ENCODE measurements at places on chromosomes 3 and 15.
A peak's percentile ranks its signal among the peaks of the same experiment; 100 is the strongest.

GRCh38 chr3:16200411-16200810, 25.9 kb downstream of the GALNT15 start:
- peak; percentile 92 for DNase-seq

DNA sequence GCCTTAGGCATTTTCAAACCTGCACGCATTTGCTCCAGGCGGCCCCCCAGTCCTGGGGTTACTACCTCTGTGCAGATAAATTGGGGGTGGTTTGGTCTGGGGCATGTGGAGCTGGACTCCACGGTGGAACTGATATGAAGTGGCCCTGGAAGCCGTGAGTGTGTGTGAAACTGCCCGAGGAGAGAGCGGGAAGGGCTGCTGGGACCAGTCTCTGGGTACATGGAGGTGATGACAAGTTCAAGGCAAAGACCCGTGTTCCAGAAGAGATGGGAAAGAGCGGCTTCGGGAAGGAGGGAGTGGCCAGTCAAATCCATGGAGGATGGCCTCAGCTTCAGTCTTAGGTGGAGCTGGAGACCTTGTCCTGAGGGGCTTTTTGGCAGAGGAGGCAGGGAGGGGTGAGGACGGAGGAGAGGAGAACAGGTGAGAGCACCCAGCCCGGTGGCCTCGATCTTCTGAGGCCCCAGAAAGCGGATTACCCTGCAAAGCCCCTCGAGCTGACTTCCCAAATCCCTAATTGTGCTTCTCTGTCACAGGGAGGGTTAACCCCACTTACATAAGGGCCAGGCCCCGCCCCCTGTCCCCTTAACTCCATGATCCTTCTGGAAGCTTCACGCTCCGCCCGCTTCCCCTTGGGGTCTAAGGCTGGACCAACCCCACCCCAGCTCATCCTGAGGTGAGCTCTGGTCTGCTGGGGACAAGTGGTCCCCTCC, 1.9 kb upstream of the NR2E3 start:
- DNase-seq, result no peak

DNA sequence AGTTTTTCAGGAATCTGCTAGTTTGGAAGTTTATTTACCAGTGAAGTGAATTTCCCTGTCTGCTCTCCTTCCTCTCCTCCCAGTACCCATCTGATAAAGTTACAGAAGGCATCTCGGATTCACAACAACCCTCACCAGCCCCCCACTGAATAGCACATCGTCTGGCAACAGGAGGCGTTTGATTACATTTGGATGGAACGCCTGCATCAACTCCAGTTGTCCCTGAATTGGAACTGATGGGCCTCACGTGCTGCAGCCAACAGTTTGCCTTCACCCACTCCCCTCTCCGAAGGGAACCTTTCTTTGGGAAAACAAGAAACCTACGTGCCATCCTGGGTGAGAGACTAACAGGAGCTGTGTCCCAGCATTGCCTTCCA, 59.5 kb upstream of the BCL6 start:
- no peak for DNase-seq

GRCh38 chr15:78243491-78243941, 9.2 kb upstream of the ACSBG1 start:
- DNase-seq, result peak; percentile 51

- DNase-seq, result peak; percentile 22
These were observed 318.8 kb upstream of the GBE1 start for GRCh38 chr3:82080261-82080660.

DNA sequence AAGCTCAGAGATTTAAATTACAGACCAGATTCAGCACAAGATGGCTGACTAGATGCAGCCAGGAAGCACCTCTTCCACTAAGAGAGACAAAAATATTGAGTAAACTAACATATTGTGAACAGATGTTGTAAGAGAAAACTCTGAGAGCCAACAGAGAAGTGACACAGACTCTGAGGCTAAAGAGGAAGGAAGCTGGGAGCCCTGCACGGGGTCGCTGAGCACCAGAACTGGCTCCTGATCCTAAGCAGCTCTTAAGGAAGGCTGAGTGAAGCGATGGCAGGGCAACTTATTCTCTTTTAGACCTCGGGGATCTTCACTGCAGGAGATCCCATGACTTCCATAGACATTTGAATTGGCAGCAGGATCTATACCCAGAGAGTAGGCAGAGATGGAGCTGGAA, 578.0 kb upstream of the GRM7 start:
- DNase-seq, result no peak

DNA sequence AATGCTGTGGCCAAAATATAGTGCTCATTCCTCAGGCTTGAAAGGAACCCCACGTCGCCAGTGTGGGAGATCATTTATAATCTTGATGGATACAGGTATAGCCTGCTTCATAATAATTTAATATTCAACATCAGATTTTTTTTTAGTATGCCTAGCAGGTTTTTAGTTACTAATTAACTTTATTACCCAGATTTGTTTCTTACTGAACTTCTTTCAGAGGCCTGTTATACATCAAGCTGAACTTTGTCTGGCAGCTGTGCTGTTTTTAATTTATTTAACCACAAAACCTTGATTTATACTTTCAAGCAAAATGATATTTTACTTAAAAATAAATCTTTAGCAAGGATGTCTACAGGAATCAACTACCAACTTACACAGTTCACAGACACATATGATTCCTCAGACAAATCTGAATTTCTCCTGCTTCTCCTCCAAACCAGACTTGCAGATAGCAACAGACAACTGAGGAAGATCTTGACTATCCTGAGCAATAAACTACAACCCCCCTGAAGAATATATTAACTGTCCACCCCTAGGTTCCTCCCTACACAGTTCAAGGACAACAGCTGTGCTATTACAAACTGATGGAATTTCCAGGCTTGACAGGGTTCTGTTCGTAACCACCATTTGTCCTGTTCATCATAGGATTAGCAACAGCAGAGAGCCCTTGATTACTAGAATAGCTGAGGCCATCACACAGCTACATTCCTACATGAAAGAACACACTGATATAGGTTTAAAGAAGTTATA, 610 bp downstream of the MAP4 start:
- DNase-seq, result no peak

DNA sequence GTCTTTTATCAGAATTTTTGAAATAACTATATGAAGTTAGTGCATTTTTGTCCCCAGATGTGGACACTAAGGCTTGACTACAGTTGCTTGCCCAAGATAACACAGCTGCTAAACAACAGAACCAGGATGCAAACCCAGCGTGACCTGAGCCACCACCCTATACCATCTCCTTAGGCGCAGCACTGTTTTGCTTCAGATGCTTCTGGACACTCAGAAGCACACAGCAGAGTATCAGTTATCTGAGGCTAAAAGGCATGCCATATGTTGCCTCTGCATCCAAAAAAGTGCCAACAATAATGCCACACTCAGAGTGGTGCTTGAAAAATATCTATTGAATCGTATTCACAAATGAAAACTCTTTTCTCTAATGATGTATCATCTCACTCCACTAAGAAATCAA, 24.5 kb downstream of the KCNMB2 start:
- DNase-seq, result no peak

DNA sequence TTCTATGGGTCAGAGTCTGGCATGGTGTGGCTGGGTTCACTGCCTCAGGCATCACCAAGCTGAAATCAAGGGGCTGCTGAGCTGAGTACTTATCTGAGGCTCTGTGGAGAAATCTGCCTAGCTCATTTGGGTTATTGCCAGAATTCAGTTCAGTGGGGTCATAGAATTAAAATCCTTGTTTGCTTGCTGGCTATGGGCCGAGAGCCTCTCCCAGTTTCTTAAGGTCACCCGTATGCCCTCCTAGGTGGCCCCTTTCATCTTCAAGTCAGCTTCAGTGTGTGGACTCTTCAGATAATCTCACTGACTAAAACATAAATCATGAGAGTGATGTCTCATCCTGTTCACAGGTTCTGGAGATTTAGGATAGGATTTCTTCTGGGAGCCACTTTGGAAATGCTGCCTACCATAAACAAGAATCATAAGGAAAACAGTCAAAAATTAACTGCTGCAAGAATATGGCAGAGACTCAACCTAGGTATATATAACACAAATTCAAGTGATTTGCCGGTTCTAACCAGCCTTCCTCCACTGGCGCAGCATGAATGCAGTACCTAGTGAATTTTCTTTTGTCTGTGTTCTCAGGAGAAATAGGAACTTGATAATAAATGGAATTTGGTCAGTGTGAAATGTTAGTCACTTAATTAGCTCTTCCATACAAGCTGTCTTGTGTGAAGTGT, 5.3 kb downstream of the CP start:
- peak; percentile 71 for DNase-seq

- DNase-seq, result no peak
These were observed 1074.1 kb downstream of the SI start for GRCh38 chr3:164004205-164004604.

- no peak for DNase-seq
These were observed 17.9 kb upstream of the UACA start for GRCh38 chr15:70781236-70781635.

DNA sequence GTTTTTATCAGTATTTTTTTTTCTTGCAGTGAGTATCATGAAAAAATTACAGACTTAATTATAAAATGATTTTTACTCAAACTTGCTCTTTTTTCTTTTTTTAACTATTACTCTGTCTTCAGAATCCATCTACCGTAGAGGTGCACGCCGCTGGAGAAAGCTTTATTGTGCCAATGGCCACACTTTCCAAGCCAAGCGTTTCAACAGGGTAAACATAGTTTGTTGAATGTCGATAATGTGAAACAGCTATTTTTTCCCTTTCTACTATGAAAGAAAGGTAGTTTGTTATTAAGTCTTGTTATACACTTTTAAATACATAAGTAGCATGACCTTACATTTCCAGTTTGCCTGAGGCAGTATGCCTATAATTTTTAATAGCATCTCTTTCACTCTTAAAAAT, 45.6 kb downstream of the PRKCI start:
- no peak for DNase-seq

DNA sequence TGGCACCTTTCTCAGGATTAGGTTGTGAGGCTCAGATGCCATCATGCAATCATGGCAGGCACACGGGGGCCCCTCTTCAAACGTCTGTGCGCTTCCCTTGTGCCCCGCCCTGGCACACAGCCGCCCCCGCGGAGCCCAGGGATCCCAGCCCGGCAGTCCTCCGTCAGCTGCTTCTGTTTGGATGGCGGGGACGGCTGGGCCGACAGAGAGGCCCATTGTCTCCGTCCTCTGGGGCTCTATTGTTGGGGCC, 849 bp upstream of the HDAC11 start:
- DNase-seq, result no peak

- no peak for DNase-seq
These were observed 16.6 kb downstream of the SEMA3F start for GRCh38 chr3:50171540-50172301.
